Left forelimb (tissue), 1 donor: ENCODE measurements at places on chromosomes 7 and 10.

- no peak for DNase-seq
These were observed 171.4 kb downstream of the PTN start for GRCh38 chr7:137172105-137172590.

DNA sequence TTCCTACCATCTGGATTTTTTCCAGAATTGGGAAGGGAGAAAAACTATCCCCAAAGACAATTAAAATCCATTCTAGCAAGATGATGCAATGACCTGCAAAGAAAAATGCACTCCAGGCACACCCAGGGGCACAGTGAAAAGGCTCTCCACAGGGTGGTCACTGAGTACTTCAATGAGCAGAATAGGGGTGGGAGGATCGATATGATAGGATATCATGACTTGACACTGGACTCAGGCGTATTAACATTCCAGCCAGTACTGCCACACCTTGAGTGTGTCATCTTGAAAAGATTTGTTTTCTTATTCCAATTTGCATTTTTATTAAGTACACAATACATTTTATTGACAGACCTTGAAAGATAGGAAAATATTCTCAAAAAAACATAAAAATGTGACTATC lies 132.2 kb downstream of the ZNF37A start:
- no peak for DNase-seq

DNA sequence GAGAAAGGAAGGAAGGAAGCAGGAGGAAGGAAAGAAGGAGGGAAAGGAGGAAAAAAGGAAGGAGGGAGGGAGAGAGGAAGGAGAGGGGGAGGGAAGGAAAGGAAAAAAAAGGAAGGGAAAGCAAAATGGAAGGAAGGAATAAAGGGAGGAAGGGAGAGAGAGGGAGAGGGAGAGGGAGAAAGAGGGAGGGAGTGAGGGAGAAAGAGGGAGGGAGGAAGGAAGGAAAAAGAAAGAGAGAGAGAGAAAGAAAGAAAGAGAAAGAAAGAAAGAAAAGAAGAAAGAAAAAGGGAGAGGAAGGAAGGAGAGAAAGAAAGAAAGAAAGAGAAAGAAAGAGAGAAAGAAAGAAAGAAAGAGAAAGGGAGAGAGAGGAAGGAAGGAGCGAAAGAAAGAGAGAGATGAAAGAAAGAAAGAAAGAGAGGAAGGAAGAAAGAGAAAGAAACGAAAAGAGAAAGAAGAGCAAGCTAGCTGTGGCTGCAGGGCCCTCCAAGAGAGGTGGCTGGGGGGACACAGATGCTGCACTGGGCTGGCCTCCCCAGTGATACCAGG lies 472.4 kb upstream of the MGMT start:
- DNase-seq, result no peak

DNA sequence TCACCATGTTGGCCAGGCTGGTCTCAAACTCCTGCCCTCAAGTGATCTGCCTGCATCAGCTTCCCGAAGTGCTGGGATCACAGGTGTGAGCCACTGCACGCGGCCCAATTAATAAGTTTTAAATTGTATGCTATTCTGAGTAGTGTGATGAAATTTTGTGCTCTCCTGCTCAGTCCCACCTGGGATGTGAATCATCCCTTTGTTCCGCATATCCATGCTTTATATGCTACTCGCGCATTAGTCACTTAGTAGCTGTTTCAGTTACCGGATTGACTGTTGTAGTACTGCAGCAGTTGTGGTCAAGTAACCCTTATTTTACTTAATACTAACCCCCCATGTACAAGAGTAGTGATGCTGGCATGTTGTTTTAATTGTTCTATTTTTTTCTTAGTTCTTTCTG lies 47.3 kb upstream of the OIT3 start:
- no peak for DNase-seq

DNA sequence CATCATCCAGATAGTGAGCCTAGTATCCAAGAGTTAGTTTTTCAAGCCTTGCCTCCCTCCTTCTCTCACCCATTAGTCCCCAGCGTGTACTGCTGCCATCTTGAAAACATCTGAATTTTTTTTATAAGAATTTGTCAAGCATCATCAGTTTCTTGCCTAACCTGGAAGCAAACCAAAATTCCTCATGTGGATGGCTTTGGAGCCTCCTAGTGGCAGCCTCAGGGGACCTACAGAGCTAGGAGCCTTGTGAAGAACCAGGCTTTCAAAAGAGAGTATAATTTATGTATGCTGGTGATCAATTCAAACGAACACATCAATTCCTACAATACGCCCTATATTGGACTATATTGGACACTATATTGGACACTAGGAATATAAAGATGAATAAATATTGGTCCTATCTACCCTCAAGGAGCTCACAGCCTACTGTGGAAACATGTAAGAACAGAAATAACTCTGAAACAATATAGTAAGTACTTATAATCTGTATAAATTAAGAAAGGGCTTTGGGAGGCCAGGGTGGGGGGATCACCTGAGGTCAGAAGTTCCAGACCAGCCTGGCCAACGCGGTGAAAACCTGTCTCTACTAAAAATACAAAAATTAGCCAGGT lies 63.4 kb downstream of the HPSE2 start:
- no peak for DNase-seq

DNA sequence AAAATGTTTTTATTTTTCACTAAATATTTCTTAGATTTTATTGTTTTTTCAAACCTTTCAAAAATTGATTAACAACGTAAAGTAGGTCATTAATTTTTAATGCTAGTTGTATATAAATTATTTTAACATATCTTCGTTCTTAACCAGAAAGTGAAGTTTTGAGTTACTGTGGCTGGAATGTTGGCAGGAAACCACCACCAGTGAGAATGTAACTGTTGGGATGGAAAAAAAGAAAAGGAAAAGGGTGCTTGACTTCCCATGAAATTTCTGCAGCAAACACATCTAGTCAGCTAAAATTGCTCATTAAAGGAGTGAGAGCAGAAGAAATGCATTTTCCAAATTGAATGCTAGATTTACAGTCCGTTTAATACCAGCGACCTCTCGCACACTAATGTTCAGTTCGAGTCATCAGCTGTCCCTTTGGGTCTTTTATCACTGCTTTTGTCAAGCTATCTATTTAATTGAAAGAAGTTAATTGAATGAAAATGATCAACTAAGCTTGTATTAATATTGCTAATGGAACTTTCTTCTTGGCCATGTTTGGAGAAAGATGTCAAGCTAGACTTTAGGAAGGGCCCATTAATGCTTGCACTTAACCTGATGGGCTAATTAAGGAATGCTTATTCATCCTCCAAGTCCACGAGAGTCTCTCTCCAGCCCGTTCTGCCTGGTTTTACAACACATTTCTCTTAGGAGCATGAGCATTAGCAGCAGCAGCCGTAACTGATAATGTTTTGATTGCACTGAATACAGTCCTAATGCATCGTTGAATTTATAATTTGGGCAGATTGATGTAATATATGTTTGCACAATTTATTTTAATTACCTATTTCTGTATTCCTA lies 70.1 kb downstream of the UBE3C start:
- DNase-seq, result no peak

DNA sequence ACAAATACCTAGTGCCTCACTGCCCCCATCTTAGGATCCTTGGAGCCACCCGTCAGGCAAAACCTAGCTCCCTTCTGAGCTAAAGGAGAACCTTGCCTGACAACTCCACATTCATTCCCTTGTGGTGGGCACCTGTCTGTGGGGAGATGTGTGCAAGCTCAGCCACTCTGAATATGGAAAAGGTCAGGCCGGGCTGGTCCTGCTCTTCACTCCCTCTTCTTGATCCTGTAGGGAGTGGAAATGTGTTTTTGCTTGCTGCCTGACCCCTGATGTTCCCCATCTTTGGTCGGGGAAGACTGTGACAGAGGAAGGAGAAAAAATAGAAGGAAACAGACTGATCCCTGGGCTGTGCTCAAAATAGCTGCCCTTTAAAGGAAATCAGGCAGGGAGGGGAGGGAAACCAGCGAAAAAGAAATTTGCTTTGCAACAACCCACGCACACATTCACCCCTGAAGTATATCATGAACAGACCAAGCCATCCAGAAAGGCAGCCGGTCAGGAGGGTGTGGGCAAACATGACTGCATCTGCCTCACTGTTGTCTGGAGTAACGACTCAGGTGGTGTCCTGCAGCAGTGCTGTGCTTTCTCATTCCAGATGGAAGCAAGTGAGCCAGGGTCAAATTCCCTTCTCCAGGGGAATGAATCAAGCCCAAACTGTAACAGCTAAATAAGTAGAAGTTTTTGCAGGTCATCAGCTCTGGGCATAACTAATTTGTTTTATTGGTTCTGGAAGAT lies 74.0 kb downstream of the SCRN1 start:
- no peak for DNase-seq

GRCh38 chr10:122657255-122657654 lies 42.4 kb downstream of the C10orf120 start:
- no peak for DNase-seq

DNA sequence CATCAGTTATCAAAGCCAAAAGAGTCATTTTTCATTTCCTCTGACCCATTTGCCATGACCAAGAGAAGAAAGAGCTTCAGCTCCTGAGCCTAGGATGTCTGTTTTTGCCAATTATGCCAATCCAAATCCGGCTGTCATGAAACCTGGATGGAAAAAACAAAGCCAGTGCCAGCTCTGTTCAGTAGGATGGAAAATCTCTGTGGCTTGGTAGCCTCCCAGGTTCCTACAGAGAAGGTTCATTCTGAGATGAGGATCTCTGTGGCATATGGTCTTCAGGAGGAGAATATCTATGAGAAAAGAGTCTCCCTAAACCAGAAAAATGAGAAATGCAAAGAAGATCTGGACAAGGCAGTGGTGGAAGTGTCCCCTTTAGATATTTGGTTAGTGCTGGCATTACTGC lies 475.4 kb downstream of the CNTNAP2 start:
- DNase-seq, result no peak

DNA sequence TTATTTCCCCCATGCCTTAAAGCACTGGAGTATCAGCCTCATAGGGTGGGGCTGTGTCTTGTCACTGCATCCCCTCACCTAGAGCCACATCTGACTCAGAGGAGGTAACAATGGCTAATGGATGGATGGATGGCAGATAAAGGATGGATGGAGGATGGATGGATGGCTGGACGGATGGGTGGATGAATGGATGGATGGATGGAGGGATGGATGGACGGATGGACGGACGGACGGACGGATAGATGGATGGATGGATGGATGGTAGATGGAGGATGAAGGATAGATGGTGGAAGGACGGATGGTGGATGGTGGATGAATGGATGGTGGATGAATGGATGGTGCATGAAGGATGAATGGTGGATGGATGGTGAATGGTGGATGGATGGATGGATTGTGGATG lies 77.2 kb downstream of the PDGFA start:
- no peak for DNase-seq

DNA sequence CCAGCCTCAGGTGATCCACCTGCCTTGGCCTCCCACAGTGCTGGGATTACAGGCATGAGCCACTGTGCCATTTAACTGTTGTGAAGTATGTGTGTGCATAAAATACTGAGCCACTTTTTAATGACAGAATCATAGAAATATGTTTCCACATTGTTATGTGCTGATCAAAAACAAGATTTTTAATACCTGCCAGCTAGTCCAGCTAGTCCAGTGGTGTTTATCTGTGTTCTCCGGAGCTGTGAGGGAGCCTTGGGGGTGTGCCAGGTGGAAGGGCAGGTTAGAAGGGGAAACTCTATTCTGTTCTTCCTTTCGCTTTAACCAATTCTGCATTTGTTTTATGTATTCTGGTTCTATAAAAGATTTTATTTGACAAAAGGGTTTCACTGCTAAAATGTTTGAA lies 7.0 kb downstream of the FAM221A start:
- DNase-seq, result no peak

GRCh38 chr10:17009212-17009700 lies 120.4 kb downstream of the CUBN start:
- no peak for DNase-seq

DNA sequence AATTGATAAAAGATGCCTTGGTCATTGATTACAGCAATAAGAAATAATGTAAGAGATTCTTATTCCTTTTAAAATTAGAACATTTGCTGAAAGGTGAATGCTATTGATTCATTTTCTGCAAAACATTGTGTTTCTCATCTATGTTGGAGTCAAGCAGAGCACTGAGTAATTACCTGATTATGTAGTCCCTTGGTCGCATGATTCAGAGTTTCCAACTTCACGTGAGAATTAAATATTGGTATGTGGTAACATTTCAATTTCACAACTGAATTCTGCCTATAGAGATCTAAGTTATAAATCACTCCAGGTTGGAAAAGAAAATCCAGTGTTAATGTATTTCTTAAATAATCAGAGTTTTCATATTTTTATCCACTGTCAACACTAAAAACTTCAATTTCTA lies 701.4 kb downstream of the PHTF2 start:
- DNase-seq, result no peak

DNA sequence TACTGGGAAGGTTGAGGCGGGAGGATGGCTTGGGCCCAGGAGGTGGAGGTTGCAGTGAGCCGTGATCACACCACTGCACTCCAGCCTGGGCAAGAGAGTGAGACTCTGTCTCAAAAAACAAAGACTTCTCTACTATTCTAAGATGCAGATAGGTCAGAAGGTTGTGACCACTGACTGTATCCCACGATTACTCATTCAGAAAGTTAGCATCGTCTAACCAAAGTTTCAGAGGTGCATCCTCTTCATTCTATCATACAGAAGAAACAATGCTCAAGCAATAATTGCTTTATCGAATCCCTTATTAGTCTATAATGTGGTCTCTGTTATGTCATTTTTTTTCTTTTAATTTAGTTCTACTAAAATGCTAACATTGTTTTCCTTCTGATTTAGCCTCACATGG lies 348.7 kb upstream of the LRGUK start:
- DNase-seq, result no peak

DNA sequence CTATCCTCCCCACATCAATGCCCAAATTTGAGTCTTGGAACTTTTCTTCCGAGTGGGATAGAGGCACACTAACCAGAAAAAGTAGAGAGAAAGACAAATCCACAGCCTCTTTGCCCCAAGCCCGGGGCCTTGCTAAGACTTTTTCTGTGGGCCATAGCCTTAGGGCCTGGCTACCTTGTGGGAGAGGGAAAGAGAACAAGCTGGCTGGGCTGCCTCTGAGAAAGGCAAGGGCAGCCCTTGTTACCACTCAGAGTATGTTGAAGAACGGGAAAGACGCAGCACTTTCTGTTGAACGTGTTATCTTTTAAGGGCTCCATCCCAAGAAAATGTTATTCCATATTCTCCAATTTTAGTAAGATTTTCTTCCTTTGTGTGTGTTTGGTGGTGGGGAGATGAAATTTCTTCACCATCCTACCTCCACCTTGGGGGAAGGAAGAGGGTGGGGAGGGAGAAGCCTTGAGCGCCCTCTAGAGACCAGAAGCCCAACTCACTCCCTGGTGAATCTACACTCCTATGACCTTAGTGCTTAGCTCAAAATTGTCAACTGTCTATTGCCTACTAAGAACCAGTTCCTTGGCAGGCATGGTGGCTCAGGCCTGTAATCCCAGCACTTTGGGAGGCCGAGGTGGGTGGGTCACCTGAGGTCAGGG lies 3.9 kb upstream of the NRF1 start:
- DNase-seq, result no peak

DNA sequence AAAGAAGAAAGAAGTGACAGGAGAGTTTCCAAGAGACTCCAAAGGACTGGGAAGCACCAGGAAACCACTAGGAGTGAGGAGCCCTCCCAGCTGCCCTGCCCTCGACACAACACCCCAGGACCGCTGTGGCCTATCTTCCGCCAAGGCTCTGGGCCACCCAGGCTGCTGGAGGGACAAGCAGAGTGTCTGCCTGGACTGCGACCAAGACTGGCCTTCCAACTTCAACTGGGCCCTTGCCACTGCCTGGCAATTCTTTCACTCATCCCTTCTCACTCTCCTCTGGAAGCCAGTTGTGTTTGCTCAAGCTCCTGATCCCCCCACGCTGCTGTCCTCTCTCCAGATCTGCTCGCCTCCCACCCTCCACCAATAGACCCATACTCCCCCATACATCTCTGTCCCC lies 10.2 kb downstream of the KIAA1549 start:
- DNase-seq, result no peak
